Stimulated activated CD8-positive, alpha-beta memory T cell treated with anti-CD3 and anti-CD28 coated beads, Interleukin-2, amount 100 ng/mL, for 1 hour (primary cell): ENCODE measurements at places on chromosomes 5 and 9.

DNA sequence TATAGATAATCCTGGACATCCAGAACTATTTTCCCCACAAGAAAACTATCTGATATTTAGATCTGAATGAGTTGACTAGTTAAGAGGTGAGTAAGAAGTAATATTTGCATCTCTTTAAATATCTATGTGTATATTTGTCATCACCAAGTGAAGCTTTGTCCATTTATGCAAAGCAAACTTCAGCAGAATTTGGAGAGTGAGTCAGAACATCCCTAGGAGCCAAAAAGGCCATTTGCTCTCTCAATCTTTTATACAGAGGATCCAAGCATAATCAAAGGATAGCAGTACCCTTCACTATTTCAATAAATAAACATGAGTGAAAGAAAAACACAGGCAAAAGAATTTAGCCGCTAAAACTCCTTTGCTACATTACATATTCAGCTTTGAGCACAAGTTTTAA, 454.4 kb downstream of the NR2F1-AS1 start:
- DNase-seq, result no peak

DNA sequence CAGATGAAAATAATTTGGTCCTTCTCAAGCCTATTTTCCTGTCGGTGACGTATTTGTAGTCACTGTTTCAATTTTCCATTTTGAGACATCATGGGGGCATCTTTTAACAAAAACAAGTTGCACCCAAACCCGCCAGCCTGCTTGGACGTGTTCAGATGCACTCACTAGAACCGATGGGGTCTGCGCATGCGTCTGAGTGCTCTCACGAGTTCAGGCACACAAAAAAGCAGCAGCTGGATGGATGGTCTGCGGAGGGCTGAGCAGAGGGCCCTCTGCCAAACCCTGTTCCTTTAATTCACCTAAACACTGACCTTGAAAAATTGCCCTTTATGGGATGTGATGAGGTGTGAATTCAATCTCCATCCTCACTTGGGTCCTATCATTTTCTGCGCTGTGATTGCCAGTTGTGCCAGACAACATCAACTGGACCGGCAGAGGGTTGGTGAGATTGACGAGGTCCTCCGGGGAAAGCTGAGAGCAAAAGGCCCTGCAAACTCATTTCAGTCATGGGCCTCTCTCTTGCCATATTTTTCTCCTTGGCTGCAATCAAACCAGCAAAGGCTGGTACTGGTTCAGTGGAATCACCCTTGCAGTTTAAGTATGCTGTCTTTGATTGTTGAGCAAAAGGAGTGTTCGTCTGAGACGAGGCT, 251.9 kb downstream of the NFIB start:
- DNase-seq, result no peak

GRCh38 chr9:26264709-26265601, 586.7 kb upstream of the TUSC1 start:
- no peak for DNase-seq

- DNase-seq, result no peak
Measured at GRCh38 chr9:92440751-92441046, 16.4 kb upstream of the OMD start.

- DNase-seq, result no peak
Measured at GRCh38 chr5:37722236-37723161, 117.3 kb downstream of the GDNF start.

DNA sequence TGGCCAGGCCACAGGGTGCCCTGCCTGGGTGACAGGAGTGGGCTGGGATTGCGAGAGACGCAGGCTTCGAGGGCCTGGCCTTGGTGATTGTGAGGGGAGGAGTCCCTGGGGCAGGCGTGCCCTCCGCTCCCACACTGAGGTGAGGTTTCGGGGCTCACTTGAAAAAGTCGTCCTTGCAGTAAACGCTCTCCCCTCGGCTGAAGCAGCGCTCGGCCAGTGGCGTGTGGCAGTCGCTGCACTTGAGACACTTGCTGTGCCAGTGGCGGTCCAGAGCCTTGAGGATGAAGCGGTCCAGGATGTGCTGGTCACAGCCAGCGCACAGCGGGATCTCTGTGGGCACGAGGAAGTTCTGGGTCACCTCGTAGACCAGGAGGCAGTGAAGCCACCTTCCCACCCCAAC, 4.5 kb downstream of the LHX3 start:
- DNase-seq, result no peak

DNA sequence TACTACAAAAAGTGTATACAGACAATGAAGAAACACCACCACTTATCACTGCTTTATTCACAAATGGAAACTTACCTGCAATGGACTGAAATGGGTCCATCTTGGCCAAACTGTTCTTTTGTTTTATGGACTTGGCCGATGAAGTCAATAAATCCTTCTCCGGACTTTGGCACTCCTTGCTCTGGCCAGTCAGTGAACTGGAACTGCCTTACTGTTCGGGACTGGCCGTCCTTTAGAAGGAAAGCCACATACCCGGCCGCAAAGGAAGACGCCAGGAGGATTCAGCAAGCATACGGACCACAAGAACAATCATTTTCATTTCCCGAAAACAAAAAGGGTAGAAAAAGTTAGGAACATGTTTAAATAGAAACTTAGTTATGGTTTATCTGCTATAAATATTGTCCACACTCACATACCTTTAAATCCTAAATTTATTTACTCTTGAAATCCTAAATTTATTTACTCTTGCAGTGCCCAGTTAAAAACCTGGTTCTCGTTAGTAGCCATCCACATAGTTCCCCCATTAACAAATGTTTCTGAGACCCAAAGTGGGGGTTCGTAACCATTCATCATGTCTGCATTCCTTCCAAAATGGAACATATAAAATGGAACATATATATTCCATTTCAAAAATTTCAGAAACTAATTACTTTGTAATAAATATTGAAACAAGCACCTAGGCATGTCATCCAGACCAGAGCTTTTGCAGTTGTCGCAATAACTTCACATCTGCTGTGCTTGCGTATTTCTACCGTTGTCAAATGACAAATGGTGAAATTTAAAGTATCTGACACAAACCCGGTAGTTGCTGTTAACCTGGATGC, 532.1 kb upstream of the DMAC1 start:
- no peak for DNase-seq

DNA sequence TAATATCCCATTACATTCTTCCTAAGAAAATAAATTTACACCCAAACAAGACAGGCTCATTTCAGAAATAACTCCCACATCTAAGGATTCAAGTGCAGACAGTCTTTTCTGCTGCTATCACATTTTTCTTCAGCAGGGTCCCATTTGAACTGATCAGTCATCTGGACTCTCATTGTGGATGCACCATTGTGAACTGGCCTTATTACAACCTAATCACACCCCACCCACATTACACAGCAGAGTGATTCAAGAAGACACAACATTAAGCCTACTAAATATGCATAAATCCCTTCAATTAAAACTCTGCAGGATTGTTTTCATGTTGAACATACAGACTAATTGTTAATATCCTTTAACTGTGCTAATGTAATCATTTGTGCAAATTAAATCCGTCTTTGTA, 146.2 kb downstream of the CDH12 start:
- DNase-seq, result no peak

- DNase-seq, result no peak
Measured at GRCh38 chr5:50958852-50959457, 292.5 kb downstream of the PARP8 start.

DNA sequence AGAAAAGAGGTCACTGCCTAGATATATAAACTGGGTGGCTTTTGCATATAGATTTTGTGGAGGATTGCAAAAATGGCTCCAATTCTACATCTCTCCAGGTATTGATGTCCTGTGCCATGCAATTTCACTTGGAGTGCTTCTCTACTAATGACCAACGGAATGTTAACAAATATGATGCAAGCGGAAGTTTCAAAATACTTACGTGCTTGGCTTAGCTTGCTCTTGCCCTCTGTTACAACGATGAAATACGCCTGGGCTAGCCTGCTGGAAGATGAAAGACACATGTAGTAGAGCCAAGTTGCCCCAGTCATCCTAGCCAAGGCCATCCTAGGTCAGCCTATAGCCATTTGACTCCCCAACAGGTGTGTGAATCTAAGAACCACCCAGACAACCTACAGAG, 3.6 kb upstream of the POC5 start:
- DNase-seq, result no peak

- DNase-seq, result no peak
Measured at GRCh38 chr5:67432606-67433005, 236.0 kb upstream of the CD180 start.

GRCh38 chr5:171249460-171249859, 59.6 kb upstream of the TLX3 start:
- DNase-seq, result no peak

- DNase-seq, result no peak
Measured at GRCh38 chr5:36600917-36601527, 5.4 kb upstream of the SLC1A3 start.

DNA sequence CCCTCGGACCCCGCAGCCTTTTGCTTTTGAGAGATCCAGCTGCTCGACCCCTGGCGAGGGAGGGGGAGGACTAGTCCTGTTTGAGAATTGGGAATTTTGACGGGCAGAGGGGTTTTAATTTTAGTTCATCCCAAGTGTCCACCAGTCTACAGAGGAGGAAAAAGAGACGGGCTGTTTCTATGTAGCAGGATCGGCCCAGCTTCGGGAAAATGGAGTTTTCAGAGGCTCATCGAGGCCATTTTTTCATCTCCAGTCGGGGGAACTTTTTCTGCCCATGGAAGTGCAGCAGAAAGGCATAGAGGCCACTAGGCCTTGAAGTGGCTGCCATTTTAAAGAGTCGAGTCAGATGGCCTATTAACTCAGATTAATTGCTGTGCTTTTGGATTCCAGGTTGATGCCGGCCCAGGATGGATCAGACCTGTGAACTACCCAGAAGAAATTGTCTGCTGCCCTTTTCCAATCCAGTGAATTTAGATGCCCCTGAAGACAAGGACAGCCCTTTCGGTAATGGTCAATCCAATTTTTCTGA, 1.2 kb downstream of the NSD1 start:
- DNase-seq, result no peak

DNA sequence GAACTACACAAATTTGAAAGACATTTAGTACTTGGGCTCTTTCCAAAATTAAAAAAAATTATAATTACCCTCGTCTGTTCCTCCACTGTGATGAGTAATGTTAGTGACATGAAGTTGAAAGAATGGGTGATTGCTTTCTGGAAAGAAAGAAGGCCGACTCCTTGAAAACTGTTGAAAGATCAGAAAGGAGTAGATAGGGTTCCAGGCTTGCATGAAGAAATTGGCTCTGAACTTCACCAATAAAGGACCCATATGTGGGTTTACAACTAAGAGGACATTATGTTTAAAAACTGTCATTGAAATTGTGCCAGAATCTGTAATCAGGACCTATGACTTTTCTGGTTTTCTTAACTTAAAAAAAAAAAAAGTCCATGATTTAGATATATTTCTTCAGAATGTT, 20.7 kb upstream of the MOCS2 start:
- no peak for DNase-seq

GRCh38 chr5:115656404-115656803, 30.6 kb upstream of the TMED7 start:
- no peak for DNase-seq

- DNase-seq, result no peak
Measured at GRCh38 chr5:151173711-151174611, 16.4 kb upstream of the ANXA6 start.

GRCh38 chr5:157506981-157507780, 47.2 kb downstream of the NIPAL4 start:
- DNase-seq, result no peak

- no peak for DNase-seq
Measured at GRCh38 chr5:176775409-176775808, 35.0 kb upstream of the UNC5A start.

GRCh38 chr9:99167694-99168093, 54.0 kb downstream of the ALG2 start:
- DNase-seq, result no peak

- no peak for DNase-seq
Measured at GRCh38 chr9:97749928-97750327, 52.8 kb upstream of the XPA start.

DNA sequence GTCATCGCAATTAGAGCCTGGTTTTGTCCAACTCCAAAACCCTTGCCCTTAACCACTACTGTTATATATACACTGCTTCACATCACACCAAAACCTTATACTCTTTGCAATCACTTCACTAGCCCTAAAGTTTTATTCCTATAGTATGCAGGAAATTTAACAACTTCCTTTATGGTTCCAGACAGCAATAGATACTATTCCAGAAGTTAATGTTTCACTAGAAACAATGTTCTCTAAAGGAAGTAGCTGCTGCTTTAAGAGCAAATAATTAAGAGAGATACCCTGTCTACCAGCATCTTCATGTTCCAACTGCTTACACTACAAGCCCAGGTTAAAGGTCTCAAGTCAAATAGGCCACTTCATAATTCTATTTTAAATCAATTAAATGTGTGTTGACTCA, 22.0 kb downstream of the FREM1 start:
- DNase-seq, result no peak

- DNase-seq, result no peak
Measured at GRCh38 chr9:135908754-135909204, 1.4 kb upstream of the CAMSAP1 start.

- DNase-seq, result no peak
Measured at GRCh38 chr5:109911731-109912130, 222.0 kb downstream of the MAN2A1 start.

DNA sequence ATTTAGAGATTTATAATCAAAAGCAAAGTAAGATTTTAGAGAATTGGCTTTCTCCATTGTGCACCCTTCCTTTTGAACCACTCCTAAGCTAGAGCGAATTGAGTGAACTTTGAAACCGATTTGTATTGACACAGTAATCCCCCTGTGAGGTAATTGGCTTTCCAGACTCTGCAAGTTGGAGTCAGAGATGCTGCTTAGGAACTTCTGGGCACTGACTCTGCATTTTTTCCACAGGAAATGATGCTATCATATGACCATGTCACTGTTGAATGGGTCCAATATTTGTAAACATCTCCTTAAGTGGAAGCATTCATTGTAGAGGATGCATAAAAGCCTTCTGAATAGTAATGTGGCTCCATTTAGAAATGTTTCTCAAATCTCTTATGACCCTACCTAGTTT, 394.4 kb upstream of the ZNF608 start:
- DNase-seq, result no peak

- DNase-seq, result no peak
Measured at GRCh38 chr5:168288349-168289245, 2.8 kb upstream of the WWC1 start.

GRCh38 chr9:129163753-129164152, 14.3 kb downstream of the IER5L start:
- DNase-seq, result no peak

GRCh38 chr5:61974680-61975079, 331.3 kb upstream of the KIF2A start:
- no peak for DNase-seq

DNA sequence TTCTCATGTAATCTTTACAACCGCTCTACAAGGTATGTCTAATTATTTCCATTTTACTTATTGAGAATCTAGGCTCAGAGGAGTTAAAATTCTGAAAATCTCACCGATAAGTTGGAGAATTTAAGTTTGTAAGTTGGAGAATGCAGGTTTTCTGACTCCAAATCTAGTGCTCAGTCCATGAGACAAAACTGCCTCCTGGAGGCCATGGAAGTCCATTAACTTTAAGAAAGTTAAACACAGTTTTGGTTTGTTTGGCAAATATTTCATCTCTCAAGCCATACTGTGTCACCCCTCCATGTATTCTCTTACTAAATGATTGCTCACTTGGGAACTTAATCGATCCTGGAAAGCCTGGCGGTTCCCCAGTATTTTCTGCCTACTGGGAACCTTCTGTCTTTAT, 52.6 kb downstream of the INIP start:
- DNase-seq, result no peak
